Chondrocyte (in vitro differentiated cells): ENCODE measurements at places on chromosomes 7 and 10.

GRCh38 chr7:35371221-35371620 is 117.3 kb upstream of the TBX20 start:
- DNase-seq = no peak

DNA sequence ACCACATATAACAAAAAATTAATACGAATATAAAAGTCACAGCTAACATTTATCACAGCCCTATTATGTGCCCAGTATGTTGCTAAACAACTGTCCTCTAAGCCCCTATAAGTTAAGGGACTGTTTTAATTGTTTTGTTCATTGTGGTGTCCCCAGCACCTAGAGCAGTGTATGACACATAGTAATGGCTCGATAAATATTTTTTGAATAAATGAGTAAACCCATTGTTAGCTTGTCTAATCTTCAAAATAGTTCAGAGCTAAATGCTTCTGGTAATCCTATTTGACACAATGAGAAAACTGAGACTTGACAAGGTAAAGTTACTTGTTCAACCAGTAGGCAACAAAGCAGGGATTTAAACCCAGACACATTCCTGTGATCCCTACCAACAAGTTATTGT is 78.4 kb upstream of the NEUROD6 start:
- no peak for DNase-seq

DNA sequence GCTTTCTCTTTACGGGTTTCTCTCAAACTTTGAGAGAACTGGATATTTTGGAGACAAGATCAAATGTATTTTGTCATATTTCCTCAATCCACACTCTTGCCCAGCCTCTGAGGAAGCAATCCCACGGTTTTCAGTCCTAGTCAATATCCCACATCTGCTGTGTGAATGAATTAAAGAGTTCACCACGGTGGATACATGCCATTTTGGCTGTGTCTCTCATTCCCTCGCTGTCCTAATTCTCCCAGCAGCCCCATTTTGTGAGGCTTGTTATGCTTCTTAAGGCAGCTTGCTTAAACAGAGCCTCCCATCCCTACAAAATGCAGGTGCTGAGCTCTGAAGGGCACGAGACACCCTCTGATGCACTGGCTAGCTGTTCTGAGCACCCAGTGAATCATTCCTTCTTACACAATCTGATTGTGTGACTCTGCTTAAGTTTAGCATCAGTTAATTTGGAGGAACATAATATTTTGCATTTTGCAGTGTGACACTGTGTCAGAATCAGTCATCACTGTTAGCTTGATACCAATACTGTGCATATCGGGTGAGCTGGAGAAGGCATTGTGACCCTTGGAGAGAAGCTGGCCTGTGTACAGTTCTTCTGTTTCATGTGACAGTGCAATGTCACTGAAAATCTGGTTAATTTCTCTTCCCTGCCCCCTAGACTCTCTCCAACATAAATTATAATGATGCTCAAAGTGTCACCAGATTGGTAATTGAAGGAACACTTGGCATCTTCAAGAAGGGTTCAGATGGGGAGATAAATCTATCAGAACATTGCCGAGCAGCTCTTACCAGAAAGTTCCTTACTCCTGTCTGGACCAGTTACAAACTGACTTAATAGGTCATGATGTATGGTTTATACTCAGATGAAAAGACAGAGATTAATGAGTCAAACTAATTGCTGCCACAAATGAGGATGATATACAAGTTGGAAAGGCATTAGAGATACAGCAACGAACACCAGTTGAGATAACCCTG is 103.7 kb upstream of the AOAH start:
- no peak for DNase-seq

- DNase-seq = no peak
Observed at GRCh38 chr7:26642416-26642815, 222.0 kb downstream of the SKAP2 start.

DNA sequence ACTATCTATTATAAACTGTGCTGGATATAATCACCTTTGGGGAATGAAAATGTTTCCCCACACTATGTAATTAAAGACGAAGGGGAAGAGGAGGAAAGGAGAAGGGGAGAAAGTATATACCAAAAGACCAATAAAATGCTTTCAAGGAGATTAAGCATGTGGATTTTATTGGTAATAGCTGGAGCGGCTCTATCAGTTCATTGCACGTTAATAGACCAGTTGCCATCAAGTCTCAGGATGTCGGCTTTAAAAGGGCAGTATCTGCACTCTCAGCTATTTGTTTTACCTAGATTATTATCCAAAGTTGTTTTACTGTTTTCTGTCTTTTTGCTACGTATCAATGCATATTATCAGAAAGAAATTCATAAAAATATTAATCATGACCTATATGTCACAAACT is 9.0 kb downstream of the ETV1 start:
- DNase-seq = no peak

DNA sequence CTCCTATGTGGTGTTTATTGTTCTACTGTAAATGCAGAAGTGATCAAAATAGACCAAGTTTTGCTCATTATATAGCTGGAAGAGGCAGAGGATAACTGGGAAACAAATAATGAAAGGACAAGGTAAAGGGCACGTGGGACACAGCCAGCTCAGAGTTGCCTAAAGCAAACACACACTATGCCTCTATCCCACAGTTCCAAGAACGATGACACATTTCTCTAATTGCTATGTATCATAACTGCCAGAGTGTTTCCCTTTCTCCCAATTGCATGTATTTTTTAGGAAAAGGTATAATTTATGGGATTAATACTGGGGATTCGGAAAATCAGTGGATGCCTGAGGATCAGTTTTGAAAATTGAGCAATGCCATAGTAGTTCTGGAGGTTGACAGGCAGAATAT is 49.0 kb downstream of the CCDC71L start:
- DNase-seq = no peak

- DNase-seq = peak; percentile 67
Observed at GRCh38 chr7:85185424-85186082, 1.3 kb downstream of the SEMA3D start.

- no peak for DNase-seq
Observed at GRCh38 chr10:75462865-75463264, 31.4 kb downstream of the LRMDA start.

- no peak for DNase-seq
Observed at GRCh38 chr7:132239422-132239994, 336.8 kb downstream of the PLXNA4 start.

GRCh38 chr7:157529768-157530560 is 193.2 kb downstream of the DNAJB6 start:
- no peak for DNase-seq

- no peak for DNase-seq
Observed at GRCh38 chr10:91708174-91708861, 75.4 kb upstream of the PPP1R3C start.

- DNase-seq = no peak
Observed at GRCh38 chr7:104650991-104651640, 322.7 kb downstream of the LHFPL3 start.

GRCh38 chr10:50992972-50993766 is 81.1 kb upstream of the PRKG1 start:
- DNase-seq = no peak

- peak; percentile 90 for DNase-seq
Observed at GRCh38 chr7:455110-455928, 64.3 kb downstream of the PDGFA start.

DNA sequence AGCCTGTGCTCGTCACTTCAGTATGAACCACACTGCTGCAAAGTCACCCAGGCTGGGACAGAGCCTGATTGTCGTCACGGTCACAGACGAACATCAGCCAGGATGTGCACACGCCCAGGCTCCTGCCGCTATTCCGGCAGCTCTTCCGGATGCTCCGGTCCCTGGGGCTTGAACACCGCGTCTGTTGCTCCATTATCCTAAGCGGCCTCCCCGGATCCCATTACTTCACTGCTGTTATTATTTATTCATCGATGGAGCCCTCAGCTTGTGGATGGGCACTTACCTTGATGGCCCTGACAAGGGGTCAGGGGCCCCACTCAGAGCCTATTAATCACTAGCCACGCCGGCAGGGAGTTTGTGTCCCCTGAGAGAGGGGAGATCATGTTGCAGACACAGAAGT is 120.8 kb upstream of the PCBD1 start:
- DNase-seq = no peak

DNA sequence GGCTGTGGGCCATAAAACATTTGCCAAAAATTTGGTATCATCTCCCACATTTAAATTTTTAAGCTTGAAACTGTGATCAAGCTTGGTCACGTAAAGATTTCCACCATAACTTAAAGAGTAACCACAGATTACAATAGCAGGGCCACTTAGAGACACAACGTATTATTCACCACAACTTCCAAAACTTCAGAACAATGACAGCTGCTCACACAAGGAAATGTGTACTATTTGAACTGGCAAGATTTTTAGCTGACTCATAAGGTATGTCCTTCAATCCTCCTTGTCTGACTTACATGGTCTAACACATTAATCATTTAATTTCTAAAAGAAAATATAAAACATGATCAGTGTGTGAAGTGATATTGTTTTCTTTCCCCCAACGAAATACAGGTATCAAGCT is 234.5 kb downstream of the PARD3 start:
- no peak for DNase-seq

DNA sequence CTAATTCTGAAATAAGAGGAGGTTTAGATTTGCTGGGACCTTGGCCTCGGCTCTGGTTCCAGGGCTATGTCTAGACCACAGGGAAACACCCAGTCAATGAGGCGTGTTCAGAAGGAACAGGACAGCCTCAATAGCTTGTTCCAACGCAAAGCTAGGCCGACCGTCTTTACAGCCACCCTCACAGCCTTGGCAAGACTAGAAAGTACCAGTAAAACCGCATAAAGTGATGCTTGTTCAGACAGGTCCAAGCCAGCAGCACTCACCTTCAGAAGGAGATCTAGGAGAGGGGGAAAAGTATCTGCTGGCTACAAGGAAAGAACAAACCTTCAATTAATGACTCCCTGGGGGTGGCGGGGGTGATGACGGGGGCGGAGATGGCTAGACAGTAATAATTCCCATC is 50.1 kb upstream of the LMTK2 start:
- no peak for DNase-seq

DNA sequence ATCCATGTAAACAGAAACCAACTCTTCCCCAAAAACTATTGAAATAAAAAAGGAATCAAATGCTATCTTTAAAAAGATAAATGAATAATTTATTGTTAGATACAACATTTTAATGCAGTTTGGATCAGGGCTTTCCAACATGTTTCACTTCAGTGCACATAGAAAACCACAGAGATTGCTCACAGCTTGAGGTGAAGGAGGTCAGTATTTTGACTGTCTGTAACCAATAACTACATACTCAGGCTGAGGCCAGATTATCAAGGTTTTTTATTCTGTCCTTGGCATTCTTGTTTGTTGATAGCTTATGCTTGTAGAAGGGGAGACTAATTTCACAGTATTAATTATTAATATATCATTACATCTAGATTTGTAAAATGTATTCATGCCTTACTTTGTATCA is 195.5 kb downstream of the PRKG1 start:
- DNase-seq = no peak

DNA sequence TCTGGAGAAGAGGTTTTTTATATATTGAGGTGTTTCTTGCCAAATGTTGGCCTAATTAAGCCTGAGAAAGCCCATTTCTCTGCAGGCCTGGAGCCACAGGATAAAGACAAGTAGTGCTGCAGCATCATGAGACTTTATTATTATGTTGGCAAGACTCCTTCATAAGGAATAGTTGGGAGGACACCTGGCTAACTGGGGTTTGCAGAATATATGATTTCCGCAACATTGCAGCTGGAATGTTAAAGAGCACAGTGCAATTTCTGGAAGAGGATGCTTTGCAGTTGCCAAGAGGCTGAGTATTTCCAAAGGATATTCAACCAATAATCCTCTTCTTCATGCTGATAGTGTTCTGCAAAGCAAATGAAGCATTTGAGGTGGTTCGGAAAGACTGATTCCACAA is 1512.8 kb upstream of the LRRTM3 start:
- no peak for DNase-seq

- DNase-seq = no peak
Observed at GRCh38 chr7:82257118-82257695, 186.4 kb downstream of the CACNA2D1 start.

DNA sequence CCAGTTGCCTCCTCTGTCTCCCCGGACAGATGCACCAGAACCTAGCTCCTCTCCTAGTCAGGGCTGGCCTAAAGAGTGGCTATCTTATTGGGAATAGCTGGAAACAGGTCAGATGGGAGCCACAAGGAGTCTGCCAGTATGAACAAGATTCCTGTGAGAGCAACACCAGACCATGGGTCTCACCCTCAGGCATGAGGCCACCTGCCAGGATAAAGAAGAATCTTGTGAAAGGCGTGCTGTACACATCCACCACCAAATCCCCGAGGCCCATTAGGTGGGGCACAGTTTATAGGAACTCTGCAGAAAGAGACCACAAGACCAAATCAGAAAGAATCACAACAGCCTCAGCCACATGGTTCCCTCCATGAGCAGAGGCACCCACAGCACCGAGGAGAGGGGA is 325.9 kb downstream of the TNS3 start:
- DNase-seq = no peak

GRCh38 chr7:127928222-127928621 is 103.0 kb downstream of the LRRC4 start:
- DNase-seq = no peak

DNA sequence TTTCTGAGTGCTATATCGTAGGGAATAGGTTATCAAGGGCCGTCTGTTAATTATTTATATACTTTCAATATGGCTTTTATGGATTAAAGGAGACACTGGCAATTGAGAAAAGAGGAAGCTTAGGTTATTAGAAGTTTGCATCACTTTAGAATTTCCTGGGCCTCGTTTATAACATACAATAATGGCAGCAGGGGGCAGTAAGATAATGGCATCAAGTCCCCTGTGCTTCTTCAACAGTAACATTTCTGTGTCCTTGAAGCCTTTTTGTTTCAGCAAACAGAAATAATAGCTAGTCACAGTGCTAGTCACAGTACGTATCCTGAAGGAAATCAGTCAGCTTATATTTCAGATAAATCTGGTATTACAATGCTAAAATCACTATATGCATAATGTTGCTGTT is 41.9 kb downstream of the SPAM1 start:
- no peak for DNase-seq

- DNase-seq = no peak
Observed at GRCh38 chr7:35516498-35516897, 178.4 kb downstream of the HERPUD2 start.

GRCh38 chr10:71582506-71583475 is 136.8 kb downstream of the C10orf105 start:
- DNase-seq = no peak

GRCh38 chr7:26052706-26053105 is 99.3 kb upstream of the NFE2L3 start:
- no peak for DNase-seq

- DNase-seq = no peak
Observed at GRCh38 chr7:151252561-151252835, 4.0 kb upstream of the SMARCD3 start.

- DNase-seq = no peak
Observed at GRCh38 chr7:29415215-29415614, 148.4 kb upstream of the PRR15 start.

GRCh38 chr10:122265896-122266295 is 5.2 kb upstream of the BTBD16 start:
- no peak for DNase-seq

- no peak for DNase-seq
Observed at GRCh38 chr7:8131694-8132605, 130.0 kb downstream of the ICA1 start.

DNA sequence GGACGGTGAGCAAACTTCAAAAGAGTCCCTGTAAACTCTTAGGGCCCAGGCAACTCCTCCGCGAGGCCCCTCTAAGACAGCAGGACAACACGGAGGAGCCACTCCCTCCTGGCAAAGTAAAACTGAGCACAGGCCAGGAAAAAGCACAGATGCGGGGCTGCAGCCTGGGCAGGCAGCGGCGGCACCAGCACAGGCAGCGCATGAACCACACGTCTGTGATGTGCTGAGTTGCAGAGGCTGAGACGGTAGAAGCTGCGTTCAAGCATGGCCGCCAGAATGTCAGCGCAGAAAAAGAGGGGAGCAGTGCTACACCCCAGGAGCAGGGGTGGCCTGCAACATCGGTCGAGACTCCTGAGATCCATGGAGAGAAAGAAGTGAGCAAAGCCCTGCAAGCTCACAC is 46.1 kb upstream of the STK17A start:
- no peak for DNase-seq
